Fibroblast of villous mesenchyme (primary cell): ENCODE measurements at places on chromosomes 1 and 21.

DNA sequence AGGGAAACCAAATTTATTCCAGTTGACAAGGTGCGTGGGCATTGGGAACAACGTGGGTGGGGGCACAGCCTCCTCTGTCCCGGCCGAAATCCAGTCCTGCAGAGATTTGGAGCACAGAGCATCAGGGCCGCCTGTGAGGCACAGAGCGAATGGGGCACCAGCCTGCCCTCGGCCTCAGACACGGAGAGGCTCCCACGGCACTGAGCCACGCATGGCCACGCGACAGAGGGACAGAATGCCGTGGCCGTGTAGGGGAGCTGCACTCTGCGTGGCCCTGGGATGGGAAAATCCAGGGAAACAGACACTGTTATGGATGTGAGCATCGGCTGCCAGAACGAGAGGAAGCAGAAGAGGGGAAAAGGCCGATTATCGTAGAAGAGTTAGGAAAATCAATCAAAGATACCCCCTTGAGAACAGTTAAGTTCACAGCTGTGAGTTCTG, 13.5 kb upstream of the C1orf159 start:
- DNase-seq: no peak

DNA sequence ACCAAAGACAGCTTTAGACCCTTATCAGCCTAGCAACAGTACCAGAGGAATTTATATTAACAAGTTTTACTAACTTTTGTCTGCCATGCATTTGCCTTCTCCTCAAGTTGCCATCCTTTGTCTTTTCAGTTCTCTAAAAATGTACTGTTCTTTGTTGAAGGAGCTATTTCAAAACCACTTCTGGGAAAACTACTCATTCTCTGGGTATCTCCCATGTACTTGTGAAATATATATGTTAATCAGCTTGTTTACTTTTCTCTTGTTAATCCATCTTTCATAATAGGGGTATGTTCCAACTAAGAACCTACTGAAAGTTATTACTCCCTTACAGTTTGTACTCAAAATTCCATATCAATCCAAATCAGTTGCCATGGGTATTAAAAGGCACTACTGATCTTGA, 16.3 kb downstream of the DPYD start:
- peak; percentile 61 for DNase-seq

GRCh38 chr1:229027622-229028182, 243.2 kb upstream of the RAB4A start:
- peak; percentile 90 for DNase-seq

DNA sequence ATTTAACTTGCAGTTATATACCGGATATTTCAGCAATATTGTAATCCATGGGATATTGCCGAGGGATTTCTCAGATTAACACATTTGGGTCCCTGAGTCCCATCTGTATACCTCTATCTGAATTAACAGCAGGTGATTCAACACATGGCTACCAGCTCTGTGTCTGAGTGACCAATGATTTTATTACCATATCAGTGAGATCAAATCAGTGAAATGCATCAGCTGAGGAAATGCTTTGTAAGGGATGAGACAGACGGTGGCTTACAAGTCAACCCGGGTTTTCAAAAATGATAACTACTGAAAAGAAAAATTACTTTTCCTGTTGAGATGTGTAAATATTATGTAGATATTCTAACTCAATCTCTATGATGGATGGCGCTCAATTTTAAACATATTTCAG, 504.1 kb upstream of the PKN2 start:
- no peak for DNase-seq

- DNase-seq: no peak
Observed at GRCh38 chr21:41834252-41834925, 44.8 kb downstream of the PRDM15 start.
